ENCODE measurements at places on chromosomes 2 and 18.

DNA sequence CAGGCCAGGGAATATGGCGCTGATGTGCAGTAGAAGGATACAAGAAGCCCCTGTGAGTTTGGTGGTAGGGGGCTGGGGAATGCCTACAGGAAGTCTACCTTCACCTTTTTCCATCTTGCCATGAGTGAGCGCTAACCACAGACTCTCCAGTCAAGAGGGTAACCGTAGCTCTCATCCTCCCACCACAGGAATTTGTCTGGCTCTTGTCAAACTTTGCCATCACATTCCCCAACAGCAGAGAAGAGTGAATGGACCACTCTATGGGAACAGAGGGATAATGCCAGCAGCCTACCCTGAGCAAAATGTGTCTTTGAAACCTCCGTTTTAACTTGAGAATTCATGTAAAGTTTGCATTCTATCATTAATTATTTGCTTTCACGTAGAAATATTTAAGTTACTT lies 168.3 kb downstream of the NRP2 start:
- no peak for DNase-seq

- no peak for DNase-seq
Observed at GRCh38 chr2:126894082-126894481, 4.6 kb upstream of the TEX51 start.

GRCh38 chr2:99338029-99338585 lies 918 bp downstream of the EIF5B start:
- no peak for DNase-seq

- DNase-seq = no peak
Observed at GRCh38 chr2:7508296-7508943, 591.2 kb downstream of the RNF144A start.

DNA sequence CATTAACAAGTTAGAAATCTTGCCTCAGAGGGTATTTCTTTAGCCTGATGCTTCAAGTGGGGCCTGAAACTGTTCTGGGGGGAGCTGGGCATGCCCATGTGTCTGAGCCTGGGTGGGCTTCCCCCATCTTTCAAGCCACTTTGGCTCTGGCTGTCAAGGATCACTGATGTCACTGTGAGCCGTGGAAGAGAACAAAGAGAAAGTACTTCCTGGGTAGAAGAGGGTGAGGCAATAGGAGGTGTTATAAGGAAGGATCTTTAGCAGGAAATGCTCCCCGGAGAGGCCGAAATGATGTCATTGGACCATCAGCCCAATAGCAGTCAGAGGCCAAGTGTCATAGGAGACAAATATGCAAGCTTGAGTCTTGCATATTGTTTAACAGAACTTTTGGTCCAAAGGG lies 228.4 kb upstream of the MEX3C start:
- no peak for DNase-seq

- DNase-seq = no peak
Observed at GRCh38 chr2:9174771-9175437, 31.7 kb upstream of the ASAP2 start.

GRCh38 chr2:16900405-16901025 lies 234.9 kb upstream of the CYRIA start:
- DNase-seq = no peak

DNA sequence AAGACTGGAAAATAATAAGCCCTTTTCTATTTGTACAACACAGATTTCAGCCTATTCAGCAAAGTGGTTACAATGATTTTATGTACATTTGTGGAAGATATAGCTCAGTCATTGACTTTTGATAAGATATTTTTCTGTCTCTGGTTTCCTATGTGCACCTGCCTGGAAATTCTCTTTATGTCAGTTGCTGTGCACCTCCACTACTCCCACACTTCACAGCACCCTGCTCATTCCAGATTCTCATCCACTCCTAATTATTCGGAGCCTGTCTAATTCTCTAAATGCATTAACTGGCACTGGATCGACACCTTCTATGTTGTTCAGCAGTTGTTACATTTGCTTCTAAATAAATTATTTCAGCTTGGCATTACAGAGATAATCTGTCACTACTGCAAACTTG lies 275.1 kb upstream of the RND3 start:
- no peak for DNase-seq
